ENCODE measurements at places on chromosomes 13 and 19.

DNA sequence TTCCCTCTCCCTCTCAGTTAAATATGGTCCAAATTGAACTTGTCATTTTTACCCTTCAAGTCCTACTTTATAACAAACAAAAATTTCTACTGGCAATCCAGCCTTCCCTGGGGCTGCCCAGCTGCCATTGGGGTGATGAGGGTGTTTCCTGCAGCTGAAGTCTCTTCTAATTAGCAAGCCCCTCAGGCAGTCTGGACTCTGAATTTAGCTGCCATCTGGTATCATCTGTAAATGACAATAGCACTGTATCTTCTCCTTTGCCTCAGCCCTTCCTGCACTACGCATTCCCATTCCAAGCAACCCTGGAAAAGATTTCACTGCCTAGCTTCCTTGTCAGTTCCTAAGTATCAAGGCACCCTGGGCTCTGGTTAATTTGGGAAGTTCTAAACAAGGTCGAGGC, 331.1 kb upstream of the KLF12 start:
- DNase-seq: no peak

GRCh38 chr19:56955637-56956216, 115.2 kb upstream of the PEG3 start:
- DNase-seq: no peak

DNA sequence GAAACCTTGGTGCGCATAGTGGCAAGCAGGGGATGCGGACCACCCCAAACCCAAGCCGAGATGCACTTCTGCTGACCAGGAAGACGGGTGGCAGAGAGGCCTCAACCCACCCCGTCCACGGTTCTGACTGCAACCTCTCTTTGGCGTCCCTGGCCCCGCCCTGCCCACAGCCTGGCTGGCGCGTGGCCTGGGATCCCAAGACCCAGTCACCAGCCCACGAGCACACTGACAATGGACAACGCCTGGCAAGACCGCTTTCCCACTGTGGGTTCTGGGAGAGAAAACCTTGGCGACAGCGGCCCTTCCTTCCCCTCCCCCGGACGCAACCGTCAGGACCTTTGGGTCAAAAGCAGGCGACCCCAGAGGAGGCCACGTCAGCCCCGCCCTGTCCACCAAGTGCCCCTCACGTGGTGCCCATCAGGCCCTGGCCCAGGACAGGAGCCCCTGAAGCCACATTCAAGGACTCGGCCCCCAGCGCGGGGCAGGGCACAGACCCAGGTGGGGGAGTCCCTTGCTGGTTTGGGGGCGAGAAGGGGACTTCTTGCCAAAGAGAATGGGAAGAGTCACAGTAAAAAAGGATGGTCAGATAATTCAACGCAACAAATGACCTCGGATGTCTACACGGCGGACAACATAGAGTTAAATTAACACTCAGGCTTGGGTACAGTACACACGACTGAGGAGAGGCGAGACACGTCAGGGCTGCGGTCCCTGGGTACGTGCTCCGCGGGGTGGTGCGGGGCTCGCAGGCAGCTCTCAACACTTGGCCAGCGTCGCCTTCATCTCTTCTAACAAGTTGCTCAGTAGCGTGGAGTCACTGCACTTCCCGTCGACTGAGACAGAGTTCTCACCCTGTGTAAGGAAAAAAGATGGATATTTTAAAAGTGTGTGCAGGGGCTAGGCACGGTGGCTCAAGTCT, 5.0 kb downstream of the IZUMO4 start:
- DNase-seq: no peak

GRCh38 chr13:30429235-30429634, 6.9 kb downstream of the UBE2L5 start:
- DNase-seq: no peak

DNA sequence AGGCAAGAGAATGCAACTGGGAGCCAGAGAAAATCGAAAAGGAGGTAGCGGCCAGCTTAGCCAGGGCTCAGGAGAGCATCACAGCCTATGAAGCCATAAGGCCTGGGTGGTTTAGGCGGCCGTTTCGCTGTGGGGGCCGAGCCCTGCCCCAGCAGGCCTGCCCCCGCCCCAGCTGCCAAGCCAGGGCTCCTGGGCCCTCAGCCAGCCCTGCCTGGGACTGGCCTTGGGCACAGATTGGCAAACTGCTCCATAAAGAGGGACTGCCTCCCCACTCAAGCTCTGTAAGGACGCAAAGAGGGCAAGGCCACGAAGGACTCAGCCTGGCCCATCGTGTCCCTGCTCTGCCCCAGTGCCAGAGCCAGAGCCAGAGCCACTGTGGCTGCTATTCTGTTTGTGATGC, 10.2 kb downstream of the ZNF653 start:
- no peak for DNase-seq

DNA sequence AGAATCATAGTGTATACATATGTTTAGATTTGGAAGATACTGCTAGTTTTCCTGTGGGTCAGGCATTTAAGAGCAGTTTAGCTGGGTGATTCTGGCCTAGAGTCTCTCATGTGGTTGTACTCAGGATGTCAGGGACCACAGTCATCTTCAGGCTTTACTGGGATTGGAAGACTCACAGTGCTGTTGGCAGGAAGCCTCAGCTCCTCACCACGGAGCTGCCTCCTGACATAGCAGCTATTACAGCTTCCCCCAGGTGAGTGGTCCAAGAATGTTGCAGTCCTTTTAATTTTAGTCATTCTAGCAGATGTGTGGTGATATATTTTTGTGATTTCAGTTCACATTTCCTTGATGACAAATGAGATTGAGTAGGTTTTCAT, 16.9 kb upstream of the GPR18 start:
- peak; percentile 72 for DNase-seq

DNA sequence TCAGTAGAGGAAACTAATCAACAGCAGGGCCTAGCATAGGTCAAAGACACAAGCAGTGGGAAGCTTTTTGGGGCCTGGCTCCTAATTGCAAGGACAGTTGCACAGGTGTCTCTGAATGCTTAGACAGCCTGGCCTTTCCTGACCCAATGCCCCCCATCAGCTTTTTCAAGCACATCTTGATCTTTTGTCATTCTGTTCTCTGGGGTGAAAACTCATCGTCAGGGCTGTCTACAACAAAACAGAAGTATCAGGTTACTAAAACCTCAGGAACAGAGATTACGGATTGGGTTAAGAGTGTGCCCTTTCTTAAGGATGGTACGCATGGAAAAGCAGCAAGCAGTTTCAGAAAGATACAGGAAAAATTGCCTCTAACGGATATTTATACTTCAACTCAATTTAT, 8.3 kb upstream of the ZNF254 start:
- no peak for DNase-seq

GRCh38 chr19:56080669-56081401, 40.3 kb downstream of the ZNF787 start:
- peak; percentile 57 for DNase-seq

- peak; percentile 54 for DNase-seq
Observed at GRCh38 chr13:39144941-39145533, 106.8 kb downstream of the NHLRC3 start.

GRCh38 chr13:49932066-49932465, 4.1 kb downstream of the SPRYD7 start:
- no peak for DNase-seq

- DNase-seq: no peak
Observed at GRCh38 chr19:32819419-32820400, 49.9 kb downstream of the SLC7A9 start.

GRCh38 chr19:5062799-5063198, 93.9 kb downstream of the KDM4B start:
- no peak for DNase-seq

GRCh38 chr19:48333467-48334384, 8.4 kb downstream of the EMP3 start:
- peak; percentile 87 for DNase-seq

DNA sequence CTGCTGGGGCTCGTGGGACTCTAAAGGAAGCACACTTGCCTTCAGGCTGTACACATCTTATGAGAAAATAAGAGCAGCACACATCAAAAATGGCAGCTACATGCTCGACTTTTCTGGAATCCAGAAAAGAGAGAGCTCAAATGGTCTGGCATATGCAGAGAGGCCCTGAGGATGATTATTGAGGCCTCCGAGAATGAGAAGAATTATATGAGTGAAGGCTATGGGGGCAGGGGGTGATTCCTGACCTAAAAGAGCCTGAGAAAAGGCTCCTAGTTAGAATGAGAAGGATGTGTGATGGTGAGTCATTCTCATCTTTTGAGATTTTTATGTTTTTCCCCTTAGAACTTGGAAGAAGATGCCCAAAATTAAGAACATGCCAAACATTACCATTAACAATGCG, 97.1 kb downstream of the HSPH1 start:
- no peak for DNase-seq

DNA sequence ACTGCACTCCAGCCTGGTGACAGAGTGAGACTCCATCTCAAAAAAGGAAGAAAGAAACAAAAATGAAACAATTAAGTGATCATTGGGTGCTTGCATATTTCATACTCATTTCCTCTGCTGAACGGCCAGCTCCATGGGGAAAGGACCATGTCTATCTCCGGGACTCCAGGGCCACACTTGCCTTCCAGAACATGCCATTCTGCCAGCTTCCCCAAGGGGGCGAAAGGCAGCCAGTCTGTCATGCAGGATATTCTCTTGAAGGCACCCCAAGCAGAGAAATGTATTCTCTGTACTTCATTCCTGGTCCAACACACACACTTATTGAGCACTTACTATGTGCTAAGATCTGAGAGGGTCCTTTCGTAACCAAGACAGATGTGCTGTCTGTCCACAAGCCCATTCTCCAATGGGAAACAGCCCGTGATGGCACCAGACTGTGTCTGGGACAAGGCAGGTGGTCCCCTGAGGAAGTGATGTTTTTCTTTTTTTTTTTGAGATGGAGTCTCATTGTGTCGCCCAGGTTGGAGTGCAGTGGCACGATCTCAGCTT, 10.2 kb upstream of the CARM1 start:
- no peak for DNase-seq

DNA sequence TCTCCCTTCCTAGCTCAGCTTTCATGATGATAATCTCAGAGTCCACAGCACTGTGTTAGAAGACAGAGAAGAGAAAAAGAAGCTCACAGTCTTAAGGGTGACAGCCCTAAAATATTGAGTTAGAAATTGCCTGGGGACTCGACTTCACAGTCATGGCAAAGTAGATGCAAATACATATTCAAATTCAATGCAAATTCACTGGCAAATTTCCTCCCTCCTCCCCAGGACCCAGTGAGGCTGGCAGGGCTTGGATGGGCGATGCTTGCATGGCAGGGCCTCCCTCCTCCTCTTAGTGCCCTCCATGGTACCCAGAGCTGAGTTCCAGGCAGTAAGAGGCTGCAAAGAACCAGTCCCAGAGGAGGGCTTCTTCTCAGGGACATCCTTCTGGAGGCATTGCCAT, 115.6 kb upstream of the UQCRFS1 start:
- no peak for DNase-seq

GRCh38 chr19:10325732-10326131, 7.6 kb downstream of the RAVER1 start:
- no peak for DNase-seq

- DNase-seq: no peak
Observed at GRCh38 chr19:14089412-14089661, 1.2 kb downstream of the SAMD1 start.

DNA sequence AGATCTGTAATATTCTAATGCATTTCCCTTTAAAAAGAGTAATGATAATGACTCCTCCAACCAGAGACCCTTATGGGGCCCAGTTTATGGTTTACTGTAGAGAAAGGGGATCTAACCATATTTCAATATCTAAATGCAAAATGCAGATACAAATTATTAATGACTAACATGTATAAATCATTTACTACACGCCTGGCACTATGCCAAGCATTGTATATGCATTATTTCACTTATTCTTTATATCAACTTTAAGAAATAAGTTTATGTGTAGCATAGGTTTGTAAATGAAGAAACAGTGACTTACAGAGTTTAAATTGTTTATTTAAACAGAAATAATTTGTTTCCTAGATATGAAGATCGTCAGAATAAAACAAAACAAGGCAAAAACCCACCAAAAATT, 86.2 kb upstream of the SCEL start:
- DNase-seq: no peak

GRCh38 chr13:75482070-75482819, at the start of gene TBC1D4:
TSS of gene TBC1D4 (minus strand) at chr13:75482169. CDS start at chr13:75481767, 402 bp downstream.
- DNase-seq: peak; percentile 92

- DNase-seq: peak; percentile 26
Observed at GRCh38 chr13:26880735-26881134, 120.1 kb upstream of the GPR12 start.

GRCh38 chr19:41299046-41299754, 10.8 kb upstream of the CCDC97 start:
- no peak for DNase-seq

DNA sequence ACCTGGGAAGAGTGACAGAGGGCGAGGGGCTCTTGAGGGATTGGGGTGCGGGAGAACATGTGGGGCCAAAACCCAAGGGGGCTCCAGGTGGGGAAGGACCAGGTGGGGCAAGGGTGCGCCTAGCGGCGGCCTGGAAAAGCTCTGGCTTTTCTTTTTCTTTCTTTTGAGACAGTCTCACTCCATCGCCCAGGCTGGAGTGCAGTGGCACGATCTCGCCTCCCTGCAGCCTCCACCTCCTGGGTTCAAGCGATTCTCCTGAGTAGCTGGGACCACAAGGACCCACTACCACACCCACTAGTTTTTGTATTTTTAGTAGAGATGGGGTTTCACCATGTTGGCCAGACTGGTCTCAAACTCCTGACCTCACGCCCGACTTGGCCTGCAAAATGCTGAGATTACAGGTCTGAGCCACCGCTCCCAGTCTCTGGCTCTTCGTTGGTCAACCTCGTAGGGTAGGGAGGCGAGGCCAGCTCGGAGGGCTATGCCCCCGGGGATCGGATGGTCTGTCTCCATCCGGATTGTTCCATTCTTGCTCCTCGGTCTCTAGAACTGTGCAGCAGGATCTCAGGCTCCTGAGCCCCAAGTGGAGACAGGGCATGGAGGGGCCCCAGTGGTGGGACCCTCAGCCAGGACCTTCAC, 3.7 kb downstream of the GADD45B start:
- no peak for DNase-seq

DNA sequence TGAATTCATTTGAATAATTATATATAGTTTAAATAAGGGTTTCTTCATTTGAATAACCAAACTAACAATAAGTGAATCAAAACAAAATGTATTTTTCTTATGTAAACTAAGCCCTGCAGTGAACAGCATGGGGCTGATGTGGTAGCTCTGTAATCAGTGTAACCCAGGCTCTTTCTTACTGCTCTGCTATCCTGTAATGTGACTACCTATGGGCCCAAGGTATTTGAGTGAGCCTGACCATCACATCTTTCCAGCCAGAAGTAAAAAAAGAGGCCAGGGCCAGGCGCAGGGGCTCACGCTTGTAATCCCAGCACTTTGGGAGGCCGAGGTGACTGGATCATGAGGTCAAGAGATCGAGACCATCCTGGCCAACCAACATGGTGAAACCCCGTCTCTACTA, 494.6 kb downstream of the DCT start:
- DNase-seq: no peak

DNA sequence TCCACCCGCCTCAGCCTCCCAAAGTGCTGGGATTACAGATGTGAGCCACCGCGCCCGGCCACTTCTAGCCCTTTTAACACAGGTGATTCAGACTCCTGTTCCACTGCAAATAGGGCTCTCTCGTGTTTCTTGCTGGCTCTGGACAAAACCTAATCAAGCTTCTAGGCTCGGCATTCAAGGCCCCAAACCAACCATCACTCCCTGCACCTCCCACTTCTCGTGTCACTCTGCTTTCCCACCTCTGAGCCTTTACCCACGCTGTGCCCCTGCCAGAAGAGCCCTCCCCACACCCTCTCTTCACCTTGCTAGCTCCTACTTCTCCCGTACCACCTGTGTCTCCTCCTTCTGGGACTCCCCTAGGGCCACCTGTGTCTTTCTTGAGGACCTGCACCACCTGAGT, 19.8 kb downstream of the KANK2 start:
- no peak for DNase-seq

- DNase-seq: peak; percentile 18
Observed at GRCh38 chr19:51439021-51439465, 19.2 kb downstream of the SIGLEC8 start.

GRCh38 chr19:37695144-37695899, 24.2 kb downstream of the ZNF607 start:
- no peak for DNase-seq

Measured in mammary epithelial cell (primary cell).